ENCODE measurements at places on chromosomes 7 and 10. TPM values are rescaled to one million over a fixed set of nuclear protein-coding genes. Genes with fewer than 3 reads are reported as not detected.

Gene UCN3
- not detected for total RNA-seq

Gene CPN1
- not detected for total RNA-seq

GRCh38 chr7:23431702-23432199 is 38.5 kb downstream of the IGF2BP3 start:
- DNase-seq, result no peak

Gene ZNF775
- 4.2 TPM for total RNA-seq

GRCh38 chr7:78121888-78122287 is 323.3 kb downstream of the PHTF2 start:
- DNase-seq, result no peak

DNA sequence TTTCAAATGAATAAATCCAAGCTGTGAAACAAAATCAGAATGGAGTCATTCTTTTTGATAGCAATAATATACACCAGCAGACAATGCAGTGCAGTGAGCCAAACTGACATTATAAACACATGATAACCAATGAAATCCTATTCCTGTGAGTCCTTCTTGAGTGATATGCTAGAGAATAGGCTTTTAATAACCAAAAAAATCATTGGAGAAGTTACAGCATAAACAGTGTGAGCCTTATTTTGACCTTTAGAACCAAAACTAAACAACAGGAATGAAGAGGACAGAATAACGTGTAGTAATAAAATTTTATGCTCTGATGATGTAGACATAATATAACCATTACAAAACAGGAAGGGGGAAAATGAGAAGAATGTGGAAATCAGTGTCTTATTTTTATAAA is 8.7 kb downstream of the HUS1 start:
- DNase-seq, result no peak

- DNase-seq, result no peak
These were observed 594.4 kb upstream of the VSTM2A start for GRCh38 chr7:53947732-53948131.

DNA sequence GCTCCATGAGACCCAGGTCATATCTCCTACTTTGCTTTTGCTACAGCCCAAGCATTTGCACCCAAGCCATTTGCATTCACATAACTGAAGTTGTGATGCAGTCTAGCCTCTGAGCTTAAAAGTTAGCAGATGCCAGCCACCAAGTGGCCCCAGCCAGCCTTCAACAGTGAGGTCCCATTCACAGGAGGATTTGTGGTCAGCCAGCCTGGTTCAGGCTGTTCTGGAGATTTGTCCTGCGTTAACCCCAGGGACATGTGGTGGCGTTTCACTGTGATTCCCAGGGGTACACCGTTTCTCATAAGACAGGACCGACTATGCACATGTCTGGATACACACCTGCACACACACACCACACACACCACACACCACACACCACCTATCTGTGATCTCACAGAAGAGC is 51.2 kb downstream of the GPR26 start:
- no peak for DNase-seq

GRCh38 chr7:150986099-150986512 is 4.7 kb upstream of the NOS3 start:
- DNase-seq, result peak; percentile 50

- no peak for DNase-seq
These were observed 17.6 kb downstream of the BCCIP start for GRCh38 chr10:125840955-125841354.

DNA sequence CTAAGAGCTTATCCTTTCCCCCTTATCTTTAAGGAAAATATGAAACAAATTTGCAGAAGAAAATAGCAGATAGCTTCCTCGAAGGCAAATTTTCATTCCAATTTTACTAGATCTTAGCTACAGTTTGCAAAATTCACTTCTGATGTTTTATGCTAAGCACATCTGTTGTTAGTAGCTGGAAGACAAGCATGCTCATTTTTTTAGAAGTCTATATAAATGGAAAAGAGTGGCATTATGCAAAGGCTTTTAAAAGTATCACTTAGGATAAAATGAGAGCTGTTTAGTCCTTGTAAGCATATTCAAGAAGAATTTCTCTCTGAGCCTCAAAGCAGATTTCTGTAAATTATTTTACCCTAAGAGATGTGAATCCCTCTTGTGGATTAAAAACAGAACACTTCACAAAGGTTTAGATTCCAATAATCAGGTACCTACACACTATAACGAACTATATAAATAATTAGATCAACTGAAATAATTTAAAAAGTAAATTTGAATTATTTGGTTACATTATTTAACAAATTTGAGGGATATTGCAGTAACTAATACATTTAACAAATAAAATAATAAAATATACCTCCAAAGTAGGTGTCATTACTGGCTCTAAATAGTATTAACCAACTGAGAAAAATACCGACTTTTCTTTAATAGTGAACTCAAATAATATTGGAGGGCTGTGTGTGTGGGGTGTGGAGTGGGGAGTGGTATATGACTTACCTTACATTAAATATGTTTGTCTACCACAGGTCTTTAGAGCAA is 307.1 kb downstream of the SEMA3D start:
- no peak for DNase-seq

DNA sequence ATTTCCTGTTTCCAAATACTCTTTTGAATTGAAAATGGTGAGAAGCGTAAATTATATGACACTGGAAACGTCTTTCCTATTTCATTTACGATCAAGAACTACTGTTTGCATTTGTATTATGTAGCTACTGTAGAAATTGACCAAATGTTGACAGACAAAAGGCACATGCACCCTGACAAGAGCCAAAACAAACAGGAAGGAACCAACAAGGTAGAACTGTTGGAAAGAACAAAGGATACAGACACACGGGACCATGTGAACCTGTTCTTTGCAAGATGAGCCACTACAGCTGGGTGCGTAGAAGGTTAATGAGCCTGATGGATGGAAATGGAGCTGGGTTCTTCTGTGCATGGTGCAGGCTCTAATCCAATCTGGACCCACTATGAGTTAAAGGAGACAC is 48.4 kb upstream of the FZD8 start:
- DNase-seq, result no peak

DNA sequence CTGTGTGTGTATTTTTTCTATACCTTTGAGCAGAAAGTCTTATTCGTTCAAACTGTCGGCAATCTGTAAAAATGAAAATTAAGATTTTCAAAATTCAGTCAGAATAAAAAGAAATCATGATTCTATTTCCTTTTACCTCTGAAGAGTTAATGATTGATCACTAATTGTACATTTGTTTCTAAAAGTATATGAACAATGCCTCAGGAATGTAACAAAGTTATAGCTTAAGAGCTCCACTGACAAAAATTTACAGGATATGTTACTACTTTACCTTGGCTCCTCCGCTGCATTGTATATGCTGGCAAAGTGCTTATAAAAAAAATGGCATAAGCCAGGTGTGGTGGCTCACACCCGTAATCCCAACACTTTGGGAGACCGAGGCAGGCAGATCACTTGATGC is 225.7 kb downstream of the VTI1A start:
- no peak for DNase-seq

DNA sequence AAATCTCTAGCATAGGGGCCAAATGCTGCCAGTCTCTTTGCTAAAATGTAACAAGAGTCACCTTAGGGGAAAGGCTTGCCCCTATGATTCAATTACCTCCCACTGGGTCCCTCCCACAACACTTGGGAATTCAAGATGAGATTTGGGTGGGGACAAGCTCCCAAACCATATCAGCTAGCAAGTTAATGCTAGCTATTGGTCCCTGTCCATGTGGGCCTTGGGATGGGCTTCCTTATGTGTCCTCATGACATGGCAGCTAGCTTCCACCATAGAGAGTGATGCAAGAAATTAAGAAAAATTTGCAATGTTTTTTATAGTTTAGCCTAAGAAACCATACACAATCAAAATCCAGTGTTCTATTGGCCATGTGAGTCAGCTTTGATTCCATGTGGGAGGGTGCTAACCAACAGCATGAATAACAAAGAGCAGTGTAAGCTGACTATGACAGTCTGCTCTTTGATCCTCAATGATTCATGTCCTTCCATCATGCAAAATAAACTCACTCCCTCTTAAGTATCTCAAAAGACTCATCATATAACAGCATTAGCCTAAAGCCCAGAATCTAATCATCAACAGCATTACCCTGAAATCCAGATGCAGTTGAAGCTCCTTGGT is 21.7 kb upstream of the ZNF365 start:
- DNase-seq, result no peak

Gene HYAL4
- not detected for total RNA-seq

Gene IFIT2
- total RNA-seq, result 1.7 TPM

- DNase-seq, result no peak
These were observed 555.3 kb upstream of the CELF2 start for GRCh38 chr10:10462151-10462941.

GRCh38 chr10:9229702-9230244 is 1175.3 kb downstream of the GATA3 start:
- no peak for DNase-seq

Gene ACSM6
- total RNA-seq, result not detected

GRCh38 chr10:6729071-6729774 is 149.1 kb upstream of the PRKCQ start:
- DNase-seq, result no peak

DNA sequence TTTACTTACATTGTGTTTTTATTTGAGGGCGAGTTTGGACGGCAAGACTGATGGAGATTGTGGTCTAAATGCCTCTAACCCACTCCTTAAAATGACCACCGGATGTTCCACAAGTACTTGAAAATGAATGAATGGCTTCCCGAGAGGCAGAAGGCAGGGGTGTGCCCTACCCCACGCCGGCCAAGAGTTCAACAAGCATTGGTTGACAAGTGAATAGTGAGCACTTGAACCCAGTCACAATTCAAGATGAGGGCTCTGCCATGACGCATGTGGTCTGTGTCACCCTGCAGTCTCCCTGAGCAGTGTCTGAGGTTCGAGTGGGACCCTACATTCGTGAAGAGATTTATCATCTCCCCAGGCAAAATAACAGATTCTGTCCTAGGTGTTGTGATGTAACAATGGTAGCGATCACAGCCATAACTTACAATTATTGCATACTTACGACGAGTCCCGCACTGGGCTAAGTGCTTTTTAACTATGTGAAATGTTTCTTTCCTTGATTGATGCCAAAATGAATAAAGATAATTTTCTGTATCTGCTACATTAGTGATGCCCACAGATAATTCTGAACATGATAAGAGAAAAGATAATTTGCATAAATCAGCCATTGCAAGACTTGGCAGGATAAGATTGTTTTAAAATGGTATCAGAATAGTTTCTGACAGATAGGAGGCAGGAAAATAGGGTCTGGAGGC is 305.4 kb downstream of the WDR37 start:
- no peak for DNase-seq

- peak; percentile 78 for DNase-seq
These were observed at the start of gene NPM3 for GRCh38 chr10:101782811-101783735. Gene NPM3 (minus strand): TSS chr10:101783446. CDS start chr10:101783390, 56 bp downstream.

DNA sequence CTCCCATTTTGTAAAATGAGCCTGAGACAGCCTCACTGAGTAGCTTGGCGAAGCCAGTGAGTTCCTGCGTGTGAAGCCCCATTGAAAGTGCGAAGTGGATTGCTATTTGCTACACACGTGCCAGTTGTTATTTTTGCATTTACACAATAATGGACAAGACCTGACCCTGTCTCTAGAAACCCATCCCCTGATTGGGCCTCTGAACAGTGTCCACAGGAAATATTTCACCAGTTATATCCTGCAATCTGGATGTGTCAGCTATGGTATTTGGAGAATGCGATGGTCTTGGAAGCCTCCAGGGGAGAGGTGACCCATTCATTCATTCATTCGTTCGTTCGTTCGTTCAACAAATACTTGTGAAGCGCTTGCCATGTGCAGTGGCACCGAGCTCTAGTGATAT is 37.1 kb downstream of the COL13A1 start:
- DNase-seq, result no peak

GRCh38 chr7:113289140-113289740 is 170.9 kb upstream of the SMIM30 start:
- no peak for DNase-seq

Gene FAS
- total RNA-seq, result 31.9 TPM

Measured in activated T-cell treated with anti-CD3 and anti-CD28 coated beads, Interleukin-2, amount 50 U/mL, for 4 hours (primary cell).